ENCODE measurements at places on chromosomes 2 and 18.

DNA sequence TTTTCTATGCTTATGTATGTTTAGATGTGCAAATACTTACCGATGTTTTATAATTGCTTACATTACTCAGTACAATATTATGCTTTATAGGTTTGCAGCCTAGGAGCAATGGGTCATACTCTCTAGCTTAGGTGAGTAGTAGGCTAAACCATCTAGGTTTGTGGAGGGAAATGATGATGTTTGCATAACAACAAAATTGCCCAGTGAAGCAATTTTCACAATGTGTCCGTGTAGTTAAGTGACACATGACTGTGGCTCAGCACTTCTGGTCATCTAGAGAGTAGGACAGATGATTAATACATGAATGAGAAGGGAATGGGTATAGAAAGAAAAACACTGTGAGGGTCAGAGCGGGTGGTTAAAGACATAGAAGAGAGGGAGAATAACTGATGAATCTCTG, 2116.2 kb upstream of the PIK3C3 start:
- DNase-seq = no peak

GRCh38 chr18:21479721-21480120, 120.8 kb downstream of the ESCO1 start:
- no peak for DNase-seq

- no peak for DNase-seq
These were observed 25.2 kb downstream of the IL1B start for GRCh38 chr2:112811276-112811831.

GRCh38 chr18:36786686-36787085, 42.1 kb downstream of the TPGS2 start:
- DNase-seq = no peak

DNA sequence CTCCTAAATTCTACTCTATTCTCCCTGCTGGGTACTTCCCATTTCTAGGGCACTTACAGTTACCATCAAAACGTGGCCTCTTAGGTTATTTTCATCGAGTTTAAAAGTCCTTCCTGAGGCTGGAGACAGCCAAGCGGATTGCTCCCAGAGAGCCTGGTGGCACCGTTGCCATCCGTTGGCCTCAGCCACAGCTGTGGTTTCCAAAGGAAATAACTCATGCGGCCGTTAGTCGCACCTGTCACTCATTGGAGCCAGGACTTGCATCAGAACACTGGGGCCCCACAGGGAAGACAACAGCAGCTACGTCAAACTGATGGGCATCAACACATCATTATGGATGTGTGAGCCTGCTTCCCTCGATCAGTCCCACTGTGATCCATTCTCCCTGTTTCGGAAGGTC, 453.4 kb downstream of the BCL11A start:
- no peak for DNase-seq

- no peak for DNase-seq
These were observed 28.1 kb upstream of the RASGRP3 start for GRCh38 chr2:33448220-33448899.

DNA sequence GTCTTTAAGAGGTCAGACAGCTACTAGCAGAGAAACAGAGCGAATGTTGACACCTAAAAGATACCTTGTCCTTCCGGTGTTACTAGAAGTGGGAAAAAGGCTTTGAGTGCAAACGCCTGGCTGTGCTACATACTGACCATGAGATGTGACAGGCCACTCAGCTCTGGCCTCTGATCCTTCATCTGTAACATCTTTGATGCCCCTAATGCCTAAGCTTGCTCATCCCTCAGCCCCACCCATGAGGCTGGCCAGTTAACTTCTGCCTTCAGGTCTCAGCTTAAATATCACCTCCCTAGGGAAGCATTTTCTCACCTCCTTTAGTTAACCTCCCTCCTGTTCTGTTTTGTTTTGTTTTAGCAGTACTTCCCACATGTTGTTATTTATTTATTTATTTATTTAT, 15.9 kb downstream of the EPAS1 start:
- DNase-seq = no peak

GRCh38 chr2:164600763-164601162, 20.5 kb downstream of the GRB14 start:
- no peak for DNase-seq

DNA sequence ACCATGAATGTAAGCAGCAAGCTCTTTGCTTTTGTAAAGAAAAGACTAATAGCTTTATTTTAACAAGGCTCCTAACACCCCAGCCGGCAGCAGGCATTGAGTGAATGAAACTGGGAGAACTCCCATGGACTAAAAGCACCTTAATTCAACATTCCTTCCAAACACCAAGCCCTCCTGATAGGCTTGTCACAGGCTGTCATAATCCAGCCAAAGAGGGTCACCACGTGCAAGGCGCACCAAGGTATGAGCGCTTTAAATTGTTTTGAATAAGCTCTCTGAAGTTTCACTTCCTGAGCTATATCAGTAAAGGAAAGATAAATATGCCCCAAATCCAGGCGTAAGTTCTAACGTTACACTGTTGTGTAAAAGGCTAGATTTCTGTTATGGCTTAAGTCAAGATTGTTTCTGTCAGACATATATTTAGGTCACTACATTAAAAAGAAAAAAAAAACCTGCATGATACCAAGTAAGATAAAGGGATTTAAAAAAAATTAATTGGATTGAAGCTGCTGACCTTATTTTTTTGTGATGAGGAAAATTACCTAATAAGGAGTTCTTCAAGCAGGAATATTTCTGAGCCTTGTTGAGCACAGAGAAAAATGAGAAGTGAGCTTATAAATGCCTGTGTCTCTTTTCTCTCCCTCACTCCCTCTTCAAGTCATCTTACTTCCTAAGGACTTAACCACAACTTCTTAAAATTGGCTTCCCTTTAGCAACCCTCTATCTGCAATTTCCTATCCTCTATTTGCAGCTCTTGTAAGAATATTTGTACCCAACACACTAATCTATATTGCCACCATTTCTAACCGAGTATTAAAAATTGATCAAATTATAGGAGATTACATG, 136.1 kb upstream of the NRP2 start:
- no peak for DNase-seq
